ENCODE measurements at places on chromosomes 5 and 9.
A peak's percentile ranks its signal among the peaks of the same experiment; 100 is the strongest.

DNA sequence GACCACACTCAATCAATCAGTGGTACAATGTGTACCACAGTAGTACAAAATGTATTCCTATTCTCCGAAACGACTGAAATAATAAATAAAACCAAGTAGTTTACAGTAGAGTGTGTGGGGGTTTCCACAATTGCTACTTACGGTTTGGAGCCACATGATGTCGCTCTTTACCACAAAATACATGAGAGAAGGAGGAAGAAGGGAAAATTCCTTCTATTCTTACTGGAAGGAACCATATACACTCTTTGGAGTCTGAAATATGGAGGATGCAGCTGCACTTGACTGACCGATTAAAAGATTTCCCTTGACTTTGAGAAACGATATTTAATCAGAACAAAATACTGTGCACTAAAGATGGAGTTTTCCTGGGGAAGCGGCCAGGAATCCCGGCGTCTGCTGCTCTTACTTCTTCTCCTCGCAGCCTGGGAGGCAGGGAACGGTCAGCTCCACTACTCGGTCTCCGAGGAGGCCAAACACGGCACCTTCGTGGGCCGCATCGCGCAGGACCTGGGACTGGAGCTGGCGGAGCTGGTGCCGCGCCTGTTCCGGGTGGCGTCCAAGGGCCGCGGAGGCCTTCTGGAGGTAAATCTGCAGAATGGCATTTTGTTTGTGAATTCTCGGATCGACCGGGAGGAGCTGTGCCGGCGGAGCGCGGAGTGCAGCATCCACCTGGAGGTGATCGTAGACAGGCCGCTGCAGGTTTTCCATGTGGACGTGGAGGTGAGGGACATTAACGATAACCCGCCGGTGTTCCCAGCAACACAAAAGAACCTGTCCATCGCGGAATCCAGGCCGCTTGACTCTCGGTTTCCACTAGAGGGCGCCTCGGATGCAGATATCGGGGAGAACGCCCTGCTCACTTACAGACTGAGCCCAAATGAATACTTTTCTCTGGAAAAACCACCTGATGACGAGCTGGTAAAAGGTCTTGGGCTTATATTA lies at the start of gene PCDHA4:
Gene PCDHA4 (plus strand): TSS at position 235 of the 942 bp plus-strand sequence.
- DNase-seq: peak; percentile 6

DNA sequence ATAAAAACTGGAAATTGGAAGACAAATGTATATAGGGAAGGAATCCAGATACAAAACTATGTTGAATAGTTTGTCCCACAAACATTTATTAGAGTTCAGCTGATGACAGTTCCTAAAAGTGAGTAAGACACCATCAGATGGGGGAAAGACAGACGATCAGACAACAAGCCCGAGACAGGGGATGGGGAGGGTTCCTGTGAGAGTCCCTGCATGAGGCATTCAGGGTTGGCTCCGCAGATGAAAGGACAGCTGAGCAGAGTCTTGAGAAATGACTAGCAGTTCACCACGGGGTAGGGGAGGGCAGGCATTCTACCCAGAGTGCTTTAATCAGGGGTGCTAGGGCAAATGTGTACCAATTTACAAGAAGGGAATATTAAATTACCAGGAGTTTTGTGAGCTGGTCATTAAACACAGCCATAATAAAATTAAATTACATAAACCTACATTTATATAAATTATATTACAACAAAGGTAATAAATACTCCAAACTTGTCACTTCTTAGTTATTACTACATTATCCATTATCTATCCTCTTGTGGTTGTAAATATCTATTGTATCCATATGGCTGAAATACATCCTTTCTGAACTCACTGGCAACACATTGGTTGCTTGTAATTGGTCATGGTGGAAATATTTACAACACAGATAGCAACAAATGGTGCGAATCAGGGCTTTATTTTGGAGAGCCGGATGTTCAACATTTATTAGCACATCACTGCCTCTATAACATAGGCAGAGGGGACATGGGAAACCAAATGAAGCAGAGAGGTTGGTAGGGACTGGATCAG lies 27.8 kb downstream of the TNFSF15 start:
- no peak for DNase-seq

DNA sequence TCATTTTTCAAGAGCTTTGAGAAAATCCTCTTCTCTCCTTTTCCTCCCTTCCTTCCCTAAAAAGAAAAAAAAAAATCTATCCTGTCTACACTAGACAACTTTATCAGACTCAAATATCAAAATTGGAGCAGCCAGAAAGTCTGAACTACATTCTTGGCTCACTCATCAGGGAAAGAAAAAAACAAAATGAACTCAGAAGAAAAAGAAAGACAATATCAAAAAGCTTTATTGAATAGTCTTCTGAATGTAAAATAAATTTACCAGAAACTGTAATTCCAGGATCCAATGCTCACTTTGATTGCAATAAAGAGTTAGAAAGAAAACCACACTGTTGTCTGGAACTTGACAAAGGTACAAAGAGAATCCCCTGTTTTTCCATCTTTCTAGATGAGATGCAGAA lies 507.2 kb upstream of the MPDZ start:
- DNase-seq: no peak

GRCh38 chr9:4258320-4259090 lies 41.4 kb downstream of the GLIS3 start:
- peak; percentile 70 for DNase-seq

- peak; percentile 58 for DNase-seq
These were observed 74.7 kb downstream of the KIF24 start for GRCh38 chr9:34254141-34254913.

- no peak for DNase-seq
These were observed 130.7 kb downstream of the ADAMTS12 start for GRCh38 chr5:33761139-33761538.

DNA sequence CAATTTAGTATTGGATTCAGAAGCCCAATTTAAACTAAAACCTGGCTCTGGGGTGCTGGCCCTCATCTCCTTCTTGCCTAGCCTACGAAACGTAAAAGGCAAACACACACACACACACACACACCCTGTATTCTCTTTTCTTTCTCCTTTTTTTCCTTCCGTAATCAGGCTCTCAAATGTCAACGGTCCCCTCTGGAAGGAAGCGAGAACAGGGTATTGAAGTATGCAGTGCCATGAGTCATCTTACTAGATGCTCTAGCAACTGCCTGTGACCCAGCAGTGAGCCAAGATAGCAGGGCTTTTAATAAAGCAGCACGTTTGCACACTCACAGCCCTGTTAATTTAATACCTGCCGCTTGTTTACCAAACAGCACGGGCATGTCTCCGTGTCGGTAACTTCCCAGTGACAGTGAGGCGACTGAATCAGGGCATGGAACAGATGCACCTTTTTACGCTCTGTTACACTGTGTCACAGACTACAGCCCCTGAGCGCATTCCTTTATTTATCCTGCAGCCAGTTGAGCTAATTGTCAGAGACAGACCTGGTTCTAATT lies 243.8 kb downstream of the BNC2 start:
- DNase-seq: peak; percentile 84

GRCh38 chr9:134630393-134630790 lies 11.2 kb upstream of the COL5A1 start:
- DNase-seq: no peak

GRCh38 chr5:166860426-166860825 lies 1431.0 kb upstream of the WWC1 start:
- no peak for DNase-seq

DNA sequence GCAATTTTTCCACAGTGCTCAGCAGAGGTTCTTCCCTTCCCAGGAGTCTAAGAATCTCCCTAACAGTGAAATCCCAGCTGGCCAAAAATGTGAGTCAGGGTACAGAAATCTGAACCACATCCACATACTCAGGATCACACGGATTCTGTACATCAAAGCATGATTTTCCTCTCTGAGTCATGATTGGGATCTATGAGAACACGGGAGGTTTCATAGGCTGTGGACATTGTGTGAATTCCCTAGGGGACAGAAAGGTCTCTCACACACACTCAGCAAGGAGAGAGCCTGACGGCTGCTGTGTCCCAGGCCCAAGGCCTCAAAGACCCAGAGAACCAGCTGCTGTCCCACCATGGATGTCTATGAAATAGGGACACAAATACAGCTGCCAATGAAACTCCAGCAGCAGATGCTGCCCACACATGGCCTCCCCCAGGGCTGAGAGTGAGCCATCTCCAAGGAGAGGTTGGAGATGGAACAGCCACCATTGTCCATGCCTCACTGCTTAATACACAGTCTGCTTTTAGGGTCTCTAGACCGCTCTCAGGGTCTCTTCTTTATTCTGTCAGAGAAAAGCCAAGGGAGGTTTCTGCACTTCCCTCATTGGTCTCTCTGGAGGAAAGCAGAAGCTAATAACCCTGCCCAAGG lies 102.7 kb downstream of the ADAMTS12 start:
- no peak for DNase-seq

- no peak for DNase-seq
These were observed 556.4 kb upstream of the CTNND2 start for GRCh38 chr5:12460493-12461261.

All from cardiac muscle cell (in vitro differentiated cells and primary cell).